ENCODE measurements at places on chromosomes 3 and 15. TPM values are rescaled to one million over a fixed set of nuclear protein-coding genes. Genes with fewer than 3 reads are reported as not detected.

DNA sequence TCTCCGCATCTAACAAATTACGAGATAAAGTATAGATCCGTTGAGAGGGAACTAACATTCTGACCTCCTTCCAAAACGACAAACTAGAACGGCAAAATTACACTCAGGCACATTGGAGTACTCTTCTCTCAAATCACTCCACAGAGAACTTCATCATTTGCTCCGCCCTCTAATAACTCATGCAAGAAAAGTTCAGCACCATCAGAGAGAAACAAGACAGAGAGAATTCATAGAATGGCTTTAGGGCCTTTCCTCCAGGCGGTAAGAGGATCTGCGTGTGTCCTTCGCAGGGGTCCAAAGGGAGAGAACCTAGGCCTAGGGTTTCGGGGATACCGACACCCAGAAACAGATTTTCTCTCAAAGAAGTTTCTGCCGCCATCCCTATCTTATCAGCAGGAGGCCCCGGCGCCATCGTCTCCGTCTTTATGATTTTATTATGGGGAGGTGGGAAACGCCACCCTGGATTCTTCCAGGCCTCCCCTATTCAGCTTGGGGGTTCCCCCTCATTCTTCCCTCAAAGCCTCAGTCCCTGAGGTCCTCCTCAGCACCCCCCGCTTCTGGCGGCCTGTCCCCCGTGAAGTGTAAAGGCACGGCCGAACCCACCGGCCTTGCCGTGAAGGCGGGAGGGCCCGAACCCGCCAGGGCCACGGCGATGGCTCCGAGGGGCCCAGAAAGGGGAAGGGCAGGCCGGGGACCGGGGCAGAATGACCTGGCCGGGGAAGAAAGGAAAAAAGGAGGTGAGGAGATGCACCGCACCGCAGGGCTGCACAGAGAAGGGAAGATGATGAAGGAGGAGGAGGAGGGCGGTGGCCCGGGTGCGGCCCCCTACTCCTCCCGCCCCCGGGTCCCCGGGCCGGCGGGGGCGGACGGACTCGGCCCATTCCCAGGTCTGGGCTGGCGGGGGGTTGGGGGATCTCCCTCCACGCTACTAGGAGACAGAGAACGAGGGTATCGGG, 768 bp downstream of the UBXN7 start:
- H3K27ac ChIP-seq, result peak overlapping the region; percentile 90
- DNase-seq, result no peak
- no peaks in the 10 kb centered on the region for H3K27me3 ChIP-seq

GRCh38 chr3:152444029-152444641, 175.4 kb downstream of the MBNL1 start:
- peaks cover 66% of the 10 kb centered on the region for H3K4me1 ChIP-seq
- H3K27me3 ChIP-seq, result no peaks in the 10 kb centered on the region
- DNase-seq, result no peak
- no peak overlapping the region for H3K4me3 ChIP-seq
- peak overlapping the region; percentile 25 for H3K27ac ChIP-seq
- peaks cover 22% of the 10 kb centered on the region for H3K36me3 ChIP-seq

DNA sequence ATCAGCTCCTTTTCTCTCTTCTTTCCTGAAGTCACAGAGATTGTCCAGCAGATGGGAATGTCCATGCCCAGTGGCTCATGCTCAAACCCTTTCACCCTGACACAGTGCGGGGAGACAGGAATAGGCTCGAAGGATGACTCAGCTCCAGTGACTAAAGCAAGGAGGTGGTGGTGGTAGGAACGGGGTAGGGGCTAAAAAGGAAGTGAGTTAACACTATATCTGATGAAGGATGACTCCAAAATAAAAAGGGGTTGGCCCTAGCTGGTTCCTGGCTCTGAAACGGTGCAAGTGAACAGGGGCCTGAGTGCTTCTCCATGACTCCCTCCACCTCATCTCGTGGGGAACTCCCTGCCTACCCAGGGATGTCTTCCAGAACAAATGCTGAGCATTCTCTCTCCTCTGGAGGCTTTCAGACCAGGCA, 167.4 kb upstream of the LPP start:
- peaks cover 56% of the 10 kb centered on the region for H3K4me1 ChIP-seq
- peak overlapping the region; percentile 2 for H3K4me3 ChIP-seq
- no peaks in the 10 kb centered on the region for H3K36me3 ChIP-seq

DNA sequence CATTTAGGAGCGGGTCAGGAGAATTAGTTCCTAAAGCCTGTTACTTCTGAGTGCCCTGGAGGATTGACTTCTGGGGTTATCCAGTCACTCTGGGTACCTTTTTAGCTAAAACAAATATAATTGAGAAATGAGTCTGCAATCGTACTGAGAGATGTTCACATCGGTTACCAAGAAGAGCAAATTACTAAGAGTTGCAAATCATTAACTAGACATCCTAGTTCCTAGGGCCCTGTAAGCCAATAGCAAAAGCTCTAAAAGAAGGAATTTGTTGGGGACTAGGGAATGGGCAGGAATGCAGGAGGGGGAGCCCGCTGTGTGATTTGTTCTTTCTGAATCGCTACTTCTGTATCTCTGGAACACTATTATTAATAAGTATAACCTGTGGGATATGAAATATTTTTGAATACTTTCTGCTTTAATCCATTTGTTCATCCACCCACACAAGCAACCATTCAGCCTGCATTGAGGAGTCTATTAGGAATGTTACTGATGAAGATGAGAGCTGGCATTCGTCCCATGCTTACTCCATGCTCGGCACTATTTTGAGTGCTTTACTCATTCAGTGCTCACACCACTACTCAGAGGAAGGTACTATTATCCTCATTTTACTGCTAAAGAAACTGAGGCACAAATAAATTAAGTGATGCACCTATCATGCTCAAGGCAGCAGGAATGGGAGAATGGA, 31.5 kb upstream of the KY start:
- no peaks in the 10 kb centered on the region for H3K4me1 ChIP-seq
- no peak overlapping the region for H3K4me3 ChIP-seq
- no peak overlapping the region for H3K27ac ChIP-seq
- H3K27me3 ChIP-seq, result peaks cover 2% of the 10 kb centered on the region
- DNase-seq, result no peak

DNA sequence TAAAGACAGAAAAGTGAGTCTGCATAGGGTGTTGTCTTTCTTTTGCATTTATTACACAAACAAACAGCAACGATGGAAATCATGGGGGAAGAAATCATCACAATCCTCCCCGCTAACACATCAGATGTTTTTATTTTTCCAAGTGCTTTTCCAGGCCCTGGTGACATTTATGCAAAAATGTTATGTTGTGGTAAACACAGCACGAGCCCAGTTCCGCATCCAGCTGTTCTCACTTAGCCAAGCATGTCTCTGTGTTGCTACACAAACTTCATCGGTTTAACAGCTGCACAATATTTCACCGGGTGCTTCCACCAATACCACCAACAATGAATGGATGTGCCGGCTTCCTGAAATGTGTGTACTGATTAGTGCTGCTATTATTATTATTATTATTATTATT, 53.7 kb upstream of the ABHD17C start:
- H3K36me3 ChIP-seq, result no peaks in the 10 kb centered on the region
- no peak overlapping the region for H3K27ac ChIP-seq
- H3K4me3 ChIP-seq, result no peak overlapping the region
- no peak for DNase-seq
- H3K27me3 ChIP-seq, result peaks cover 8% of the 10 kb centered on the region

DNA sequence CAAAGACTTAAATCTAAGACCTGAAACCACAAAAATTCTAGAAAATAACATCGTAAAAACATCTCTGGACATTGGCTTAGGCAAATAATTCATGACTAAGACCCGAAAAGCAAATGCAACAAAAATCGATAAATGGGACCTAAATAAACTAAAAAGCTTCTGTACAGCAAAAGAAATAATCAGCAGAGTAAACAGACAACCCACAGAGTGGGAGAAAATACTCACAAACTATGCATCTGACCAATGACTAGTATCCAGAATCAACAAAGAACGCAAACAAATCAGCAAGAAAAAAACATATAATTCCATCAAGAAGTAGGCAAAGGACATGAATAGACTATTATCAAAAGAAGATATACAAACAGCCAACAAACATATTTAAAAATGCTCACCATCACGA, 749.4 kb downstream of the PLOD2 start:
- DNase-seq, result no peak
- H3K27me3 ChIP-seq, result no peaks in the 10 kb centered on the region
- no peaks in the 10 kb centered on the region for H3K4me1 ChIP-seq
- H3K36me3 ChIP-seq, result no peaks in the 10 kb centered on the region
- H3K4me3 ChIP-seq, result no peak overlapping the region

- no peak overlapping the region for H3K27ac ChIP-seq
- no peaks in the 10 kb centered on the region for H3K27me3 ChIP-seq
- no peak for DNase-seq
- no peaks in the 10 kb centered on the region for H3K36me3 ChIP-seq
- no peak overlapping the region for H3K4me3 ChIP-seq
- no peaks in the 10 kb centered on the region for H3K4me1 ChIP-seq
These were observed 346.8 kb upstream of the ZNF717 start for GRCh38 chr3:76132154-76132470.

DNA sequence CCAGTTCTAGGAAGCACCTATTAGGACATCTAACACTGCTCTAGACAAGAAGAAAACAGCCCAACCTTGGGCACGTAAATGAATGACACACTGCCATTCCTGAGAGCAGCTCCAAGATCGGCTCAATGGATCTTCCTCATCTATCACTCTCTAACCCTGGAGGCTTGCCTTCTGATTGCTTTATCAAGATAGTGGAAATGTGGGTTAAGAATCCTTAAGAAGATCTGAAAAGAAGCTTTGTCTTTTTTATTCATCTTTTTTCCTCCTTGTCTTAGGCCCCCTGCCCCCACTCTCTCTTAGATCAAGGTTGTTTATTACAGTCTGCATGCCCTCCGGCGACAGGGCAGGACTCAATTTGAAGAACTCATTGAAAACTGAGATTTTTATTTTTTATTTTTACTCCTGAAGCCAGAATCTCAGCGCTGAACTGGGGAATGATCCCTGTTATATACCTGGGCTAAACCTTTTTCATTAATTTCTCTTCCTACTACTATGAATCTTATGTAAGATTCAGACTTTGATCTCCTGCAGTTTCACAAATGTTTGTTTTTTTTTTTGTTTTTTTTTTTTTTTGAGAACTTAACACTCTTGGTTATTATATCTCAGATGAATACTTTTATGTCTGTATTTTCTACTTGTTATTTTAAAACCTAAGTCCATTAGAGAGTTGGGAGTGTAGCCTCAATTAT, 219.5 kb downstream of the SV2B start:
- H3K4me1 ChIP-seq, result peaks cover 42% of the 10 kb centered on the region
- no peak overlapping the region for H3K27ac ChIP-seq
- H3K4me3 ChIP-seq, result no peak overlapping the region
- H3K27me3 ChIP-seq, result no peaks in the 10 kb centered on the region
- DNase-seq, result no peak

- no peaks in the 10 kb centered on the region for H3K36me3 ChIP-seq
- no peak overlapping the region for H3K4me3 ChIP-seq
- DNase-seq, result no peak
These were observed 103.4 kb upstream of the KLHL25 start for GRCh38 chr15:85897895-85898717.

- H3K4me3 ChIP-seq, result no peak overlapping the region
- H3K36me3 ChIP-seq, result peaks cover 8% of the 10 kb centered on the region
- H3K4me1 ChIP-seq, result peaks cover 26% of the 10 kb centered on the region
- no peak overlapping the region for H3K27ac ChIP-seq
- DNase-seq, result peak; percentile 79
These were observed 143.3 kb downstream of the HCN4 start for GRCh38 chr15:73225358-73226015.

DNA sequence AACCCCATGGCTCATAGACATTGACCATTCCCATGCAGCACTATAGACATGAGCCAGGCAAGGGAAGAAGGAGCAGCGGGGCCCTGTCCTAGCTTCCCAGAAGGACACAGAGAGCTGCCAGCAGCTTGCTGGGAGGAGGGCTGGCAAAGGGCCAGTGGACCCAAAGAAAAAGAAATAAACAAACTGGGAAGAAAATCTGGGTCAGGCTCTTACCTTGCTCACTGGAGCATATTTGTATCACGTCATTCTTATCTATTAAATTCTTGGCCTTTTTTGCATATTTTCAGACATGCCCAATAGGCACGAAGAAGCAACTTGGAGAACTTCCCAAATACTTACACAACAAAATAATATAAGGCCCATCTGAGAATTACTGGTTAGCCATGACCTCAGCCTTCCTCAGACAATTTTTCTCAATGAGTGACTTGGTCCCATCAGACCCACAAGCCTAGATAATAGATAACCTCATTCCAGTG, 28.4 kb downstream of the RASGRP1 start:
- H3K27ac ChIP-seq, result peak overlapping the region; percentile 15
- no peak overlapping the region for H3K4me3 ChIP-seq
- DNase-seq, result no peak
- peaks cover 58% of the 10 kb centered on the region for H3K36me3 ChIP-seq

- H3K27me3 ChIP-seq, result no peaks in the 10 kb centered on the region
- no peak overlapping the region for H3K4me3 ChIP-seq
- H3K36me3 ChIP-seq, result peaks cover 2% of the 10 kb centered on the region
These were observed 407.6 kb upstream of the PROK2 start for GRCh38 chr3:72192572-72192971.

DNA sequence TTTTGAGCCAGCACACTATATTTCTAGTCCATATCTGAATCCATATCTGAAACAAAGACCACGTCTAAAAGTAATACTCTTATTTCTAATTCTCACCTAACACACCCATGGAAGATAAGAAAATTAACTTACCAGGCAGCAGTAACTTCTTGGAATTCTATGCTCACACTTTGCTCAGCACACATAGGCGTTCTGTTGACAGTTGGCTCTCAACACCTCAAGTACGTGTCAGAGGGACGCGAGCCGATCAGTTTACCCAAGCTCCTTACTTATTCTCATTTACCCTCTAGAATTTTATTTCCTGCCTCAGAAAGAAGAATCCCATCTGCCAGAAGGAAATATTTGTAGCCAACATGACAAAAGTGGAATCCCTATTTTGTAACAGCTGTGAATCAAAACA, 911.9 kb downstream of the FHIT start:
- no peaks in the 10 kb centered on the region for H3K4me1 ChIP-seq
- H3K27ac ChIP-seq, result no peak overlapping the region
- DNase-seq, result no peak
- H3K4me3 ChIP-seq, result no peak overlapping the region
- H3K36me3 ChIP-seq, result no peaks in the 10 kb centered on the region
- H3K27me3 ChIP-seq, result no peaks in the 10 kb centered on the region

- no peaks in the 10 kb centered on the region for H3K27me3 ChIP-seq
- H3K4me1 ChIP-seq, result peaks cover 33% of the 10 kb centered on the region
- no peak for DNase-seq
These were observed 2.7 kb downstream of the PDCD7 start for GRCh38 chr15:65130941-65131340.

DNA sequence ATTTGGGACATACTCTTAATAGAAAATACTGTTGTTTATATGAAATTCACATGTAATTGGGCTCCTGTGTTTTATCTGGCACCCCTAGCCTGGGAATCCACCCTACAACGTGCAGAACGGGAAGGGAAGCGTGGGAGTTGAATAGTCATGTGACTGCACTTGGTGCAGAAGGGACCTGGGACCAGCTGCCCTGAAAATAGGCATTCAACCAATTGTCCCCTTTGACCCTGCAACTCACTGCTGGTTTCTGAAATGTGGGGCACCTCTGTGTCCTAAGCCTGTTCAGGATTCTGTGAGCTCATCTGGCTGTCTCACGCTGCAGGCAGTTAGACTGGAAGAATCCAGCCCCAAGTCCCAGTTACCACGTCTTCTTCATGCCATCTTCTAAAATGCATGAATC, 79.7 kb downstream of the CACNA2D3 start:
- H3K36me3 ChIP-seq, result no peaks in the 10 kb centered on the region
- H3K27ac ChIP-seq, result no peak overlapping the region
- H3K4me1 ChIP-seq, result no peaks in the 10 kb centered on the region
- no peaks in the 10 kb centered on the region for H3K27me3 ChIP-seq
- H3K4me3 ChIP-seq, result no peak overlapping the region

The METTL6 gene
- 17.8 TPM for total RNA-seq

The SAMMSON gene
- not detected for total RNA-seq

The USP50 gene
- total RNA-seq, result not detected

All from activated CD4-positive, alpha-beta memory T cell treated with anti-CD3 and anti-CD28 coated beads for 36 hours (primary cell).